ENCODE measurements at places on chromosomes 11 and 22. TPM values are rescaled to one million over a fixed set of nuclear protein-coding genes. Genes with fewer than 3 reads are reported as not detected.

The ADAMTS8 gene
- total RNA-seq, result not detected

The NXPE2 gene
- not detected for total RNA-seq

- no peaks in the 10 kb centered on the region for H3K4me1 ChIP-seq
- H3K4me3 ChIP-seq, result no peak overlapping the region
- no peaks in the 10 kb centered on the region for H3K36me3 ChIP-seq
- H3K27me3 ChIP-seq, result no peaks in the 10 kb centered on the region
Measured at GRCh38 chr22:36075230-36075629, 46.6 kb upstream of the RBFOX2 start.

- no peak for DNase-seq
- H3K36me3 ChIP-seq, result no peaks in the 10 kb centered on the region
Measured at GRCh38 chr11:27380771-27381170, 17.8 kb upstream of the CCDC34 start.

DNA sequence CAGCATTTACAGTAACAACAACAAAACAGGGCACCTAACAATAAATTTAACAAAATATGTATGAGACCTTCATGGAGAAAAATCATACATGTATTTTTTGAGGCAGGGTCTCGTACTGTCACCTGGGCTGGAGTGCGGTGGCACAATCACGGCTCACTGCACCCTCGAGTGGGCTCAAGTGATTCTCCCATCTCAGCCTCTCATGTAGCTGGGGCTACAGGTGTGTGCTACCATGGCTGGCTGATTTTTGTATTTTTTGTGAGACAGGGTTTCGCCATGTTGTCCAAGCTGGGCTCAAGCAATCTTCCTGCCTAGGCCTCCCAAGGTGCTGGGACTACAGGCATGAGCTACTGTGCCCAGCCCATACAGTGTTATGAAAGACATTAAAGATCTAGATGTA lies 278.1 kb downstream of the SWAP70 start:
- H3K27me3 ChIP-seq, result no peaks in the 10 kb centered on the region
- no peaks in the 10 kb centered on the region for H3K36me3 ChIP-seq
- no peak for DNase-seq
- no peaks in the 10 kb centered on the region for H3K4me1 ChIP-seq
- H3K27ac ChIP-seq, result no peak overlapping the region

DNA sequence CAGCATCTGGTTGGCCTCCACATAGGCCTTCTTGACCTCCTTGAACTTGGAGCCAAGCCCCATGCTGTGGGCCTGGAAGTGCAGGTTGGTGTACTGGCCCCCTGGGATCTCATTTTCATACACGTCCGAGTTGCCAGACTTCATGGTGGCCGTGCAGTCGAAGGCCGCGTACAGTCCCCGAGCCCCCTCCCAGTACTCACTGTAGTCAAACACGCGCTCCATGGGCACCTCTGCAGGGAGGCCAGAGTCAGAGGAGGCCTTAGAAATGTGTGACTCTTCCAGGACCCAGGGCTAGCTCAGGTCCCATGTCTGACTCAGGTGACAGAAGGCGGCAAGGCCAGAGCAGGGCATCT lies 6.7 kb upstream of the LRFN4 start:
- H3K36me3 ChIP-seq, result peaks cover 16% of the 10 kb centered on the region
- no peak overlapping the region for H3K27ac ChIP-seq
- peaks cover 5% of the 10 kb centered on the region for H3K4me1 ChIP-seq
- DNase-seq, result no peak
- H3K4me3 ChIP-seq, result no peak overlapping the region

- H3K4me1 ChIP-seq, result peaks cover 14% of the 10 kb centered on the region
- no peak overlapping the region for H3K4me3 ChIP-seq
- no peak overlapping the region for H3K27ac ChIP-seq
- no peak for DNase-seq
Measured at GRCh38 chr11:130451231-130452019, 3.0 kb downstream of the ADAMTS15 start.

- H3K4me1 ChIP-seq, result peaks cover 7% of the 10 kb centered on the region
- H3K4me3 ChIP-seq, result no peak overlapping the region
- DNase-seq, result no peak
Measured at GRCh38 chr22:49601614-49602321, 225.9 kb downstream of the BRD1 start.

The PKDREJ gene
- not detected for total RNA-seq

GRCh38 chr11:34975482-34975881 lies 59.1 kb downstream of the PDHX start:
- H3K36me3 ChIP-seq, result peaks cover 26% of the 10 kb centered on the region
- no peaks in the 10 kb centered on the region for H3K4me1 ChIP-seq
- DNase-seq, result no peak
- H3K27ac ChIP-seq, result no peak overlapping the region
- no peak overlapping the region for H3K4me3 ChIP-seq
- no peaks in the 10 kb centered on the region for H3K27me3 ChIP-seq

DNA sequence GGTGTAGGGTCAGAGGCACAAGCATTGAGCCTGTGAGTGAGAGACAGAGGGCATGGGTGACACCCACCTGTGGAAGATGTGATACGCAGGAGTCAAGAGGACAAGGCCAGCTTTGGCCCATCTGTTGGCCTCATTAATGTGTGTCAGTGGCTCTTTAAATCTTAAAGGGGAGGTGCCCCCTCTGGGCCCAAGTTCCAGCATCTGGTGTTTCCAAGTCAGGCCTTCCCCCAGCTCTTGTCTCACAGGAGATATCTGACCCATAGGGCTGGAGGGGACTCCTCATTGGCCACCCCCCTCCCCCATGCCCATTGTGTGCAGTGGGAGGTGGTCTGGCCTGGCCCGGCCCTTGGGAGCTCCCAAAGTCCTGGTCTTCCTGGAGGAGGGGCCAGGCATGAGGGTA lies 8.9 kb downstream of the KCNK7 start:
- peaks cover 20% of the 10 kb centered on the region for H3K36me3 ChIP-seq
- H3K4me3 ChIP-seq, result no peak overlapping the region
- H3K4me1 ChIP-seq, result peaks cover 19% of the 10 kb centered on the region
- no peak for DNase-seq
- H3K27me3 ChIP-seq, result no peaks in the 10 kb centered on the region
- no peak overlapping the region for H3K27ac ChIP-seq

DNA sequence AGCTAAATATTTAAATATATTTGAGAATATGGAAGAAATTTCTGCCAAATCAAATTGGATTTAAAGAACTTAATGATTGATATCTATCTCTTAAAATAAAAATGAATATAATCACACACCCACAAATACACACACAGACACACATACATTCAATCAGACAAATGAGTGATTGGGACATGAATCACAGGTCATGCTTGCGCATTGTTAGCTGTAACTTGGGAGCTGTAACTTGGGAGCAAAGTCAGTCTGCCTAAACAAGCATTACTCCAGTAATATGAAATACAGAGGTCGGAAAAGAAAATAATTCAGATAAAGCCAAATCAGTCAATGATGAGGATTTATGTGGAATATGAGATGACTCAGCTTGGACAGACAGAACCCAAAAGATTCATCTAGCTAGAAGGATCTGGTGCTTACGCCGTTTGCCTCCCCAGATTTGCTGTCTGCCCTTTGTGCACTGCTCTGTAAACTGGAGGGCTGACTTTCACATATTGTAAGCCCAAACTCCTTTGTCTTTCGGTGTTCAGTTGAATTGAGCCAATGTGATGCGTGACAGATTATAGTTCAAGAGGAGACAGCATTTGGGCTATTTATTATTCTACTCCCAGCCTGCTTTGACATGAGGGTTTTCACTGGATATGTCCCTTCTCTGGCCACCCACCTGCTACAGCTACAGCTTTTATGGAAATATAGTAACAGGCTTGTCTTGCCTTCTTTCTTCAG lies 1.6 kb downstream of the OR56B1 start:
- no peak overlapping the region for H3K27ac ChIP-seq
- H3K27me3 ChIP-seq, result no peaks in the 10 kb centered on the region
- H3K4me3 ChIP-seq, result no peak overlapping the region
- no peaks in the 10 kb centered on the region for H3K4me1 ChIP-seq

The BTG4 gene
- not detected for total RNA-seq

DNA sequence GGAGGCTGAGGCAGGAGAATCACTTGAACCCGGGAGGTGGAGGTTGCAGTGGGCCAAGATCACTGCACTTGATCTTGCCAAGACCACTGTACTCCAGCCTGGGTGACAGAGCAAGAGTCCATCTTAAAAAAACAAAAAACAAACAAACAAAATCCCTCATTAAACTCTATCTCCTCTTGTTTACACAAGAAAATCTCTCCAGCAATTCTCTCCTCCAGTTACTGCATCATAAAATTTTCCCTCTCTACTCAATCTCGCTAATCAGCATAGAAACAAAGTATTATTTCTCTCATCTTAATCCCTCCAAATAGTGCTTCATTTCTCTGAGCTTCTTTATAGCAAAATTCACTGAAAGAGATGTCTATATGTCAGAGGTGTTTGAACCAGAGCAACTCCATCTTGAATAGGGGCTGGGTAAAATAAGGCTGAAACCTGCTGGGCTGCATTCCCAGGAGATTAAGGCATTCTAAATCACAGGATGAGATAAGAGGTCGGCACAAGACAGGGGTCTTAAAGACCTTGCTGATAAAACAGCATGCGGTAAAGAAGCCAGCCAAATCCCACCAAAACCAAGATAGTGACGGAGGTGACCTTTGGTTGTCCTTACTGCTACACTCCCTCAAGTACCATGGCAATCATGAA lies 19.8 kb downstream of the MTMR2 start:
- H3K4me1 ChIP-seq, result no peaks in the 10 kb centered on the region
- no peaks in the 10 kb centered on the region for H3K27me3 ChIP-seq
- H3K36me3 ChIP-seq, result no peaks in the 10 kb centered on the region
- DNase-seq, result no peak

The PVALB gene
- not detected for total RNA-seq

- no peaks in the 10 kb centered on the region for H3K36me3 ChIP-seq
- H3K27ac ChIP-seq, result no peak overlapping the region
- DNase-seq, result no peak
- peaks cover 15% of the 10 kb centered on the region for H3K4me1 ChIP-seq
- H3K4me3 ChIP-seq, result no peak overlapping the region
- peaks cover 19% of the 10 kb centered on the region for H3K27me3 ChIP-seq
Measured at GRCh38 chr11:119153049-119153818, 4.4 kb downstream of the ABCG4 start.

- H3K27ac ChIP-seq, result no peak overlapping the region
- no peaks in the 10 kb centered on the region for H3K36me3 ChIP-seq
- no peak for DNase-seq
- H3K27me3 ChIP-seq, result no peaks in the 10 kb centered on the region
- no peaks in the 10 kb centered on the region for H3K4me1 ChIP-seq
Measured at GRCh38 chr11:15826826-15827225, 529.5 kb downstream of the SOX6 start.

GRCh38 chr22:43591380-43591779 lies 179.6 kb downstream of the MPPED1 start:
- DNase-seq, result no peak
- no peaks in the 10 kb centered on the region for H3K4me1 ChIP-seq
- peaks cover under 1% of the 10 kb centered on the region for H3K27me3 ChIP-seq
- no peak overlapping the region for H3K27ac ChIP-seq

The PDE2A gene
- 6.7 TPM for total RNA-seq

GRCh38 chr11:10623797-10624761 lies 55.6 kb upstream of the LYVE1 start:
- DNase-seq, result no peak
- peak overlapping the region; percentile 3 for H3K4me3 ChIP-seq
- no peak overlapping the region for H3K27ac ChIP-seq
- no peaks in the 10 kb centered on the region for H3K27me3 ChIP-seq
